Stimulated activated CD4-positive, alpha-beta T cell treated with anti-CD3 and anti-CD28 coated beads, Interleukin-1b, Interleukin-23, amount 100 ng/mL, for 1 hour (primary cell): ENCODE measurements at places on chromosomes 7 and 10.

DNA sequence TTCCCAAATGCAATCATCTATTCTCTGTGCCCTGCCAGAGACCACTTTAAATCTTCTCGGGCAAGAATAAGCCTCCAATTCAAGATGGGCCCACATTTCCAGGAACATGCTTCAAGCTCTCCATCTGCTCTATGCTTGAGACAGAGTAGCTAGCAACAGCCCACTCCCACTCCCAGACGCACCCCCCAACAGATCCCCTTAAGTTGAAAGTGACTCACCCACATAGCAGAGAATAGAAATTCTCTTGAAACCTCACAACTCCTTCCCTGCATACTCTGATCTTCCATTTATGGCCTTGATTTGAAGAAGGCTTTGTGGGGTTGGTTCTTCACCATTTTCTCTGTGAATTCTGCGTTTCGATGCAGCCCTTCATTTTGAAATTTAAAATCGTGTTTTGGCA lies 604.0 kb downstream of the INHBA start:
- no peak for DNase-seq

DNA sequence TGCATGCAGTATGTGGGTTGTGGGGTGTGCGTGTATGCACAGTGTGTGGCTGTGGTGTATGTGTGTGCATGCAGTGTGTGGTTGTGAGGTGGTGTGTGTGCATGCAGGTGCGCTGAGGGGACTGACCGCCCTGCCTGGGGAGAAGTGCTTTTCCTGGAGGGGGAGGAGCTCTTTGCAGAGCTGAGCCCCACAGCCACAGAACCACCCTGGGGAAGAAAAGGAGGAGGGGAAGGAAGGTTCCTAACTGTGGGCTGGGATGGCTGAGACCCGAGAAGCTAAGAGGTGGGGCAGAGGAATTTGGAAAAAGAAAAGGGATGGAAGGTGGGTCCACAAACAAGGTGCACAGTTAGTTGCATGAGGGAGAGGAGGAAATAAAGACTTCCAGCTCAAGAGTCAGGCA lies at the start of gene TRPV5:
Gene TRPV5, minus strand, starts transcription at position 123 of the 400 bp plus-strand sequence. CDS start 287 bp downstream, outside the sequence.
- no peak for DNase-seq

DNA sequence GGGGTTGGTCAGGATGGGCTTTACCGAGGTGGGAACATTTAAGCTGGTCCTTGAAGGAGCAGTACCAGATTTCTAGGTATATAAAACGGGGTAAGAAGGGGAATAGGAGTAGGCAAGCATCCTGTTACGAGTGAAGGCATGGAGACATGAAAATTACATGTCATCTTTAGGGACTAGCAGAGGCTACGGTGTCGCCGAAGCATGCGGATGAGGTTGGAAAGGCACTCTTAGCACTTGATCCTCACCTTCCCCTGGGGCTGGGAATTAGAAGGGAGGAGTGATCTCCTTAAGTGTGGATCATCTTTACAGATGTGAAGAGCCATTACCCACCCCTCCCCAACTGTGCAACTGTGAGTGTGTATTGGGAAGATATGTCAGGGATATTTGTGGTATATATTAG lies 13.8 kb upstream of the ZRANB1 start:
- no peak for DNase-seq

DNA sequence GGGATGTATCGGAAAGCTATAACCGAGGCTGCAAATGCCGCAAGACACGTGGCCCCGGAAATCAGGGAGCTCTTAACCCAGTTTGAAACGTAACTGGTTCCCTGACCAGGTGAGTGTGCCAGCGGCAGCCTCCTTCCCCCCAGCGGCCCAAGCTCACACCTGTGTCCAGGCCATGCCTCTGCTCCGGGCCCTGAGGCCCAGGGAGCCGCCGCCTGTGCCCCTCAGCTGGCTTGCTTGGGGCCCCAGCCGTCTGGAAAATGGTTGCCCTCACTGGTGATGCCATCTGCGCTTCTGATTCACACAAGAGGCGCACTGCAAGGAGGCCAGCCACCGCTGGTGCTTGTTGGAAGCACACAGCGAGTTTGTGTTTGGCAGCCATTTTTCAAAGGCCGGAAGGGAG lies 9.2 kb downstream of the PWWP2B start:
- no peak for DNase-seq

DNA sequence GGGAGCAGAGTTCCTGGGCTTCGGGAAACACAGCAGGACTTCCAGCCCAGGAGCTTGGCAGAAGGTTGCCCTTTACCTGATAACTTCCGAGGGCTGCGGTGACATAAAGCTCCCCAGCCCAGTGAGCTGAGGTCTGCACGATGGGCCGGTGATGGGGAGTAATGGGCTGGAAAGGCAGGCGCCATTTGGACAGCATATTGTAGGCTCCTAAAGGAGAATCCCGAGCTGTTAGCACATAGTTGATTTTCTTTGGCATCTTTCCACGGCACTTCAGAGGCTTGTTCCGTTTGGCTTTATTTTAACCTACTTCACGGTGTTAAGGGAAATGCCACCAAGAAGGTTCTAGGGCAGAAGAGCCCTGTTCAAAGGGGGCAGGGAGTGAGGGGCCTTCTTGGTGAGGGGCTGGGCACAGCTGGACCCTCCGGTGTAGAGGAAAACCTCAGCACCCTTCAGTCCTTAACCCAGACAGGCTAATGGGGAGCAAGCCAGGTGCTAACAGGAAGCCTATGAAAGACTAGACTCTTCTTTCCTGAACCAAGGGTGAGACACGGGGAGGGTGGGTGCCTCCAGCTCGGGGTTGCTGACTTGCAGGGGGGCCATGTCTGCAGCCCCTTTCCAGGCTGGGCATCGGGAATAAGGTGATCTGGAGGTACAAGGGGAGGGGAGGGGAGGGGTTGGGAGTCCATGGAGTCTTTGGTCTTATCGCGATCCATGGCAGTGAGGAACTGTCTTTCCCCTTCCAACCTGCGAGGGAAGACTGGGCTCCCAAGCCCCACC lies 347.7 kb downstream of the GLRX3 start:
- DNase-seq: no peak

DNA sequence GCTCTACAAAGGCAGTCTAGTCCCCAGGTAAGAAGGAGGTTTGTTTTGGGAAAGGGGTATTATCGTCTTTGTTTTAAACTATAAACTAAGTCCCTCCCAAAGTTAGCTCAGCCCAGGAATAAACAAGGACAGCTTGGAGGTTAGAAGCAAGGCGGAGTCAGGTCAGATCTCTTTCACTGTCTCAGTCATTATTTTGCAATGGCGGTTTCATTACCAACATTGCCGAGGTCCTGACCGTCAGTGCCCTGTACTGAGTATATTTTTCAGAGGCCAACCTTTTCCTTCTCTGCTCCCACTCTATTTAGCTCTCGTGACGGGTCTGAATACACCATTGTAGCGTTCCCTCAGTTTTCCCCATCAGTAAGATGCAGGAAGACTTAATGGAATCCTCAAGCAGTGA lies 184.5 kb downstream of the PRKCQ start:
- DNase-seq: no peak
